ENCODE measurements at places on chromosomes 3 and 15.

DNA sequence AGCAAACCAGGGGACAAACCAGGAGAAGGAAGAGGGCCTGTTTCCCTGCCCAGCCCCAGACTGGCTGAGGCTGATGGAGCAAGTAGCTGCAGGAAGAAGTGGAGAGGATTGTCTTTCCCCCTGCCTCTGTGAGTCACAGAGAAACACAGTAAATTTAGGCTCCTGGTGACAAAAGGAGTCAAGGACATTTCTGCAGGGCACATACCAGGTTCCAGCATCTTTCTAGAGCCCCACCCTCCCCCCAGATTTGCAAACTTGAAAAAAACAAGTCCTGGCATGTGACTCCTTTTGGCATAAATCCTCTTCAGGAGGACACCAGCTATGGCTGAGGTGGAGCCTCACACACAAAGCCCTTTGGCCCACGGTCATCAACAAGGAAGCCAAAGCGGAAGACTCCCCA is 17.8 kb downstream of the PLD1 start:
- no peak for DNase-seq

DNA sequence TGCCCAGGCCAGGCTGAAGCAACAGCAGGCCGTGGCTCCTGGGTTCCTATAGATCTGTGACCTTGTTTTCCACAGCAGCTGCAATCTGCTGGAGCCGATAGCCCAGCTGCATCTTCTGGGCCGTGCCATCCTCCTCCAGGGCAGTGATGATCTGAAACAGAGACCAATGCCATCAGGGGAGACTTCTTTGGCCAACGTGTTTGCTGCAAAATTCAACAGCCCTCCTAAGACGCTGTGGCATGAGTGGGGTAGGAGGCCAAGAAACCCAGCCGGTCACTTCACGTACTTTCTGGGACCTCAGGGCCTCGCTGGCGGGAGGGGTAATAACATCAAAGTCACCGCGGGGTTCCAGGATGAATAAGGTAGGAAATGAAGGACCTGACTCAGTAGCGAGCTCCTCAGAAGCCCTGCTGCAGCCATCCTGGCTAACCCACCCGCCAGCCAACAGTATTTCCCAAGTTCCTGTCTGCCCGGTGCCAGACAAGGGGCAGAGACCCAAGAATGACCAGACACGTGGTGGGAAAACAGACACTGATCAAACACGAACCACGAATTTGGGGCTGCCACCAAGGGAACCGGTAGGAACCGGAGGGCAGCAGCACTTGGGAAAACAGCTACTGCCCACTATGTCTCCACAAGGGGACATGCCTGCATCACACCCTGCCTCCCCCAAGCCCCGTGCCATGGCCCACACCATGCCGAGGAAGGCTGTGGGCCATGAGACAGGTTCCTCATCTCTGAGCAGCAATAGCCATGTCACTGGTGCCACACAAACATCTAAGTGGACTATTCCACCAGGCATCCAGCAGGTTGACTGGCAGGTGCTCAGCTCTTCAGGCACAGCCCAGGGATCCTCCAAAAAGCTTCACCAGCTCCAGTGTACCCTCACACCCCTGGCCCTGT is 25.2 kb downstream of the PLXNB1 start:
- no peak for DNase-seq

- DNase-seq, result no peak
Measured at GRCh38 chr3:99875929-99876841, 58.5 kb downstream of the CMSS1 start.

DNA sequence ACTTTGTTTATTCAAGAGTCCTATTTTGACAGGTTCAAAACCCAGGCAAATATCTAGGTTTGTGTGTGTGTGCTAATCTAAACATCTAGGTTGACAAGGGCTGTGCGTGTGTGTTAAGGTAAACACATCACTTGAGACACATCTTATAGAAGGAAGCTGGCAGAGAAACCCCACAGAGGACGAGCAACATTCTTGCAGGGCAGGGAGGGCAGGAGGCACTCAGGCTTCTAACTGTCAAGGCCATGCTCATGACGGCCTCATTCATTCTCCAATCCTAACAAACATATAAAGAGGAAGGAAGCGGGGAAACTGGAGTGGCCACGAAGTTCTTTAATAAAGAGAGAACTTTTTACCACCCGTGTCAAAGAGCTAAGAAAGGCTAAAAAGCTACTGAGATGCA is 43.4 kb downstream of the SLCO2A1 start:
- DNase-seq, result no peak

GRCh38 chr15:86127547-86127946 is 47.9 kb downstream of the AGBL1 start:
- DNase-seq, result no peak

DNA sequence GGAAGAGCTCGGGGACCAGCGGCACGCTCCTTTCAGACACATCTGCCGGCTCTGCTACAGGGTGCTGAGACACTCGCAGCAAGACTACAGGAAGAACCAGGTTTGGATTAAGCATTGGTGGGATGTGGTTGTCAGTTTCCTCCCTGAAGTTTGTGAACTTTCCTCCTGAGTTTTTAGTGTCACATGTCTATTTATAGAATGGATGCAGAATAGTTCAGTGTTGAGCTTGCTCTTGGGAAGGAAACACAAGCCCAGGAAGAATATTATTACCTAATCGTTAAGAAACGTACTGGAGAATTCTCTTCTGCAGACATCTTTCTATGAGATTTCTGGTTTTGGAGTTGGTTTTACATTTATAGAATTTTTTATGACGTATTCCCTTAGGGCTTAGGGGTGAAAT is 172.0 kb downstream of the ITPR1 start:
- DNase-seq, result no peak

DNA sequence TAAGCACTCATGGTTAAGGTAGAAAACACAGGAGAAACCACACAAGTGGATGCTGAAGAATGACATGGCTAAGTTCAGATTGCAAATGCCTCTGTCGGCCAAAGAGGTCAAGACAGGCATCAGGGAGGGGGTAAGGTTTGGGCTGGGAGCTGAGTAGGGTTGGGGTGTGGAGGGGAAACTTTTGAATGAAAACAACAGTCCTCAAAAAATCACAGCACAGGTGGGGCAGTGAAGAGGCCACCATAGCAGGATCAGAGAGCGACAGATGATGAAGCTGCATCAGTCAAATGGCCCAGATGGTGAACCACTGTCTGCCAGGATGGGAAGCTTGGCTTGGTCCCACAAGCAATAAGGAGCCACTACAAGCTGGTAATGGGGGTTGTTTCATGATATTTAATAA is 74.9 kb downstream of the ADCY5 start:
- no peak for DNase-seq

- DNase-seq, result no peak
Measured at GRCh38 chr3:117399311-117400078, 689.9 kb downstream of the TUSC7 start.

- DNase-seq, result no peak
Measured at GRCh38 chr3:13659221-13659969, 110.5 kb downstream of the FBLN2 start.

- peak; percentile 70 for DNase-seq
Measured at GRCh38 chr3:12393894-12394293, 90.4 kb upstream of the TSEN2 start.

DNA sequence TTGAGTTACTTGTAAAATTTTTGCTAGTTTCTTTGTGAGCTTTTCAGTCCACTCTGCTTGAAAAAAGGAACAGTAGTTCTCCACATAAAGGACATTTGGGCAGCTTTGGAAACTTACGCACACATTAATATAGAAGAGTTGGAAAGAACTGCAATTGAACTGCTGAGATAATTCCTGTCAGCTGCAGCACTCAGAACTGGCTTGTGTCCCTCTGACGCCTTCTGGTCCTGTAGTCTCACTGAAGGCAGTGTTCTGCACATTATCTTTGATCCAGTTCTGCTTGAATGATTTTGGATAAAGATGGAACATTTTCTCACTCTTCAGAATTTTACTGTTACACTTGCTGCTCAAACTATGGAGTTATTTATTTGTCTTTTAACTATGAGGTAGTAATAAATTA is 901.9 kb downstream of the OTOL1 start:
- DNase-seq, result no peak

- DNase-seq, result no peak
Measured at GRCh38 chr3:56288258-56288657, 180.0 kb downstream of the ERC2 start.

GRCh38 chr3:20225769-20226168 is 39.8 kb upstream of the SGO1 start:
- no peak for DNase-seq

DNA sequence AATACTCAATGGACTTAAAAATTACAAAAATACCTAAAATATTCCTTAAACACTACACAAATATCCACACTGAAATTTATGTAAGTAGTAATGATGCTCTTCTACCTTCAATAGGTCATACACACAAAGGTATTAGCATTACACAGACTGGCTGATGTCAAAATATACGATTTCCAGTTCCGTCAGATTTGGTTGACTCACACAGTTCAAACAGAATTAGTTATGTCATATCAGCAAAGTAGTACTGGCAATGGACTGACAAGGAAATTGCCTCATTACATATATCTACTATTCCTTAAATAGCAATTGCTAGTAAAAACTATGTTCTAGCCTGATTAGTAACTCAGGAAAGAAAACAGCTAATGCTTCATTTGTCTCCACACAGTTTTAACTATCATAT is 70.8 kb downstream of the ADAM10 start:
- DNase-seq, result no peak

DNA sequence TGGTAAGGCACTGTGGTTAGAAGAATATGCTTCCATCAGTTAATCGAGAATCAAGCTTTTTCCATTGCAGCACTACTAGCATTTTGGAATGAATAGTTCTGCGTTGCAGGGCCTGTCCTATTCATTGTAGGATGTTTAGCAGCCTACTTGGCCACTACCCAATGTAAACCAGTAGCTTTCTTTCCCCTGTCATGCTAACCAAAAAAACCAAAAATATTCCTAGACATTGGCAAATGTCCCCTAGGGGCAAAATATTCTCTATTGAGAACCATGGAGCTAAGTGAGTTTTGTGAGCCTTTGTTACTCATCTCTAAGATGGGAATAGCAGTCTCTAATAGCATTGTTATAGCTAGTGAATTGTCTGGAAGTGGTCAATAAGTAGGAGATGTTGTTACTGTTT is 187.2 kb downstream of the CADPS start:
- no peak for DNase-seq

DNA sequence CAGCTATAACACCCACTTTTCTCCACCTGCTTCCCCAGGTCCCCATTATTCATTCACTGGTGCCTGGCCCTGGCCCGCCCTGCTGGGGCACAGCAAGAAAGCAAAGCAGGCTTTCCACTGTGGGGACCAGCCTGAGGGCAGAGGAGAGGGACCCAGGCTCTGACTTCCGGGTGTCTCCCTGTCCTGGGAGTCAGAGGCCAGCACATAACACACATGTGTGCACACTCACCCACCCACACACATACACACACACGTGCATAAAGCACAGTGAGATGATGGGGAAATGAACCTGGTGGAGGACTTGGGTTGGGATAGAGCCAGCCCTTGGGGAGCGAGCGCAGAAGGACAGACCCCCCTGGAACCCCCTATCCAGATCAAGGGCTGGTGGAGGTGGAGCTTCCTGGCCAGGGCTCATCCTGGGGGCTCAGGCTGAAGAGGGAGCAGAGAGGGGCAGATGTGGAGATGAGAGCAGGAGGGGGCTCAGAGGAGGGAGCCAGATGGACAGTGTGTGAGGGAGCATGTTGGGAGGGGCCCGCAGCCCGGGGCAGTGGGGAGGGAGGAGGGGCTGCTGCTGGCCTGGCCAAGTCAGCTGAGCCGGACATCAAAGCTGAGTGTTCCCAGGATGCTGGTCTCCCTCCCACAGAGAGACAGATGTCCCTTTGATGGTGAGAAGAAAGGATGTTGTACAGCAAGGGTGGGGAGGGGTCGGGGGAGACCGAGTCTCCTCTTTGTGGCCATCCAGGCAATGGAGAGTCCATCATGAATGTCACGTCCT is 78.2 kb downstream of the LINGO1 start:
- DNase-seq, result no peak

DNA sequence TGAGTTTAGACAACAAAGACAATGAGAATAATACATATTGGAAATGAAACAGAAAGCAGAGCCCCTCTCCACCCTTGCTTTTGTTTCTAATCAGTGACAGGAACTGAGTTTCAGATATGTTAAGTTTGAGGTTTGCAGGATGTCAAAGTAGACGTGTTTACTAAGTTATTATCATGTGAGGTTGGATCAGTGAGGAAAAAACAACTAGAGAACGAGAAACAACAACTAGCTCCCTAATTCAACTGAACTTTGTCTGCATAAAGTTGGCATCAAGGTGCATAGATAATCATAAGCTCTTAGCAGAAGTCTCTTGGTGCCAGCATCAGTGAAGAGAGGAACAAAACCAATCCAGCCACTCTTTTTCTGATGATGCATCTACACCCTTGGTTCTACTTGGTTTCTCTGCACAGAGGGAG is 491.1 kb upstream of the NR2F2 start:
- DNase-seq, result no peak

DNA sequence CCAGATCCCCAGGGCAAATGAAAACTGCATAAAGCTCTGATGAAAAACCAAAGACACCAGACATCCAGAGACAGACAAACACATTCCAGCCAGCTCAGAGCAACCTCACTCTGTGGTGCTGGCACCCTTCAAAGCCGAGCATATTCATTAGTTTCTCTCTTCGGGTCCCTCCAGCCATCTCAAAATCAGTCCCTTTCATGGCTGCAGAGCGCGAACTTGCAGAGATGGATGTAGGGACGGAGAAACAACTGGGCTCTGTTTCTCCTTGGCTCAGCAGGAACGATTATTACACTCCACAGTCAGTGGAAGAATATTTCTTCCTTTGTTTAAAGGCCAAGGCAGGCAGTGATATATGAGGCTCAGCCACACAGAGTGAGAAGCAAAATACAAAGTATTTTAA is 50.4 kb upstream of the SYN2 start:
- no peak for DNase-seq

- DNase-seq, result no peak
Measured at GRCh38 chr15:72979791-72980190, 72.5 kb upstream of the NEO1 start.

DNA sequence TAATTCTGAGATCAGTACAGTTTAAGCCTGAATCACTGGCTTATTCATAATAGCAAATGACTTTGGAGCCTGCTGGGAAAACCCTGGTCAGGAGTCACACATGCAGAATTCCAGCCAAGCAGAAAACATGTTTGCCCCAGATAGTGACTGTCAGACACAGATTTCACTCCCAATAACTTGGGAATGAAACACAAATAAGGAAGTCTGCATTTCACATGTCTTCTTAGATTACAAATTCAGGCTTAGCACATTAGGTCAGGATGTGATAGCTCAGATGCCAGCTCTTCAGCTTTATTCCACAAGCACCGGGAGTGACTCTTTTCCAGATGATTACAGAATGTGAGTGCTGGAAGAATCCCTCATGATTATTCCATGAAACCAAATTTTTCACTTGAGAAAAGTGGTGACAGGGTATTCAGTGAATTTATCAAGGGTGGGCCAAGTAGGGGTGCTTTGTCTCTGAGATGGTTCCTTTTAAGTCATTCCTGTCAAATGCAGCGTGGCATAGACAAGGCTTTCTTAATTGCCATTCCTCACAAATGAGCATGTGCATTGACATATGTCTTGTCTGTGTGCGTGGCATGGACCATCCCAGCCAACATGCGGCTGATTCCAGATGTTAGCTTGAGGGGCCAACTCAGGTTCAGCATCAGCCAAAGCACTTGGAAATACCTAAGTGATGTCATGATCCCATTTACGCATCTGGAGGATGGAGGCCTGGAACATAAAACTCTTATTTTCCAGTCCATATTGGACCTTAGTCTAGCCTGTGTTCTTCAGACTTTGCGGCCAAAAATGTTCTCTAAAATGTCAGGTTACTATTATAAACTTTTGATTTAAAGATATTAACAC is 191.0 kb downstream of the EPHB1 start:
- no peak for DNase-seq

GRCh38 chr3:62682826-62683225 is 192.4 kb downstream of the CADPS start:
- DNase-seq, result no peak

- no peak for DNase-seq
Measured at GRCh38 chr3:67641451-67641850, 13.0 kb downstream of the SUCLG2 start.
